ENCODE measurements at places on chromosomes 1 and 21.

DNA sequence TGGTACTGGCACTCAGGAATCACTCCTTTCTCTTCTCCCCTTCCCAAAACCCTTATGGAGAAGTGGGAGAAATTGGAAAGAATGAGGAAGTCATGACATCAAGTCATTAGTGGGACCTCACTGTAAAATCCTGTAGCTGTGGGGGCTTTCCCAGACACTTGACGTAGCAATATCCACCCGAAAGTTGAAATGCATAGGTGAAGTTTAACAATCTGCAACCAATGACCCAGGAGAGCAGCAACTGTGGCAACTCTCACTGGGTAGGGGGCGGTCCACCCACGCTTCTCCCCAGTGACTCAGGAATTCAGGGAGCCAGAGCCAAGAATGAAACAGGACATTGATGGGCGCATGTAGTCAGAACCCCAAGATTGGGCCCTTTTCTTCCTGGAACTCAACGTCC lies 27.0 kb downstream of the ABCA4 start:
- DNase-seq = no peak

DNA sequence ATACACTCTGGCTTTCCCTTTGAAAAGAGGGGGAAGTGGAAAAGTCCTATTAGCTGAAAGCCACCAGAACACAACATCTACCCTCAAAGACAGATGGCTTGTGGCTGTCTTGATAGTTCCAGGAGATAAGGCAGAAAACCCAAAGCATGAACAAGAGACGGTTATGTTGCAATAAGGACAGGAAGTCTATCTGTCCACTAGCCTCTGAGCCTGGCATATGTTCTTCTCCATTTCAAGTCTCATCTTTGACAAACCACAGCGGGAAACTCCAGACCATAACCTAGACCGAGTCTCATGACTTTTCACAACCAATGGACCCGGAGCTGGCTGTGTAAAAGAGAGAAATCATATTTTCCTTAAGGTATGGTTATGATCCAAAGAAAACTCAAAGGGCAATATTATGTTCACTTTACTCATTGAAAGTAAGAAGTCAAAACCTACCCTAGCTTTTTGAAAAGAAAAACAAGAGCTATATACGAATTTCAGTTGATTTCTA lies 33.8 kb downstream of the DUSP10 start:
- DNase-seq = peak; percentile 94

DNA sequence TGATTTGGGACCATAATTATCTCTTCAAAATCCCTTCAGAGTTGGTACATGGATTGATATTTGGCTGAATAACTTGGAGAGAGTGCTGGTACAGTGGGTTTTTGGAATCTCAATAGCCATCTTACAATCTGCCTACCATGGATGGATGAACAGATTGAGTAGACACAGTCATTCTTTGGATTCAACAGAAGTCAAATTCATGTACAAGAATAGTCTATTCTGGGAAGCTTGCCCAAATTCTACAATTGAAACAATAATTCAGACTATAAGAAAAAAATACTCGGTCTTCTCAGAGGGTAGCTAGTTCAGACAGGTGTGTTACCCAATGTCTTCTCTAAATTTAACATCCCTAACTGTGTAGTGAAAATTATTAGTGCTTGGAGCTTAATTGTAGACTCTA lies 574.0 kb downstream of the LRRIQ3 start:
- peak; percentile 3 for DNase-seq

DNA sequence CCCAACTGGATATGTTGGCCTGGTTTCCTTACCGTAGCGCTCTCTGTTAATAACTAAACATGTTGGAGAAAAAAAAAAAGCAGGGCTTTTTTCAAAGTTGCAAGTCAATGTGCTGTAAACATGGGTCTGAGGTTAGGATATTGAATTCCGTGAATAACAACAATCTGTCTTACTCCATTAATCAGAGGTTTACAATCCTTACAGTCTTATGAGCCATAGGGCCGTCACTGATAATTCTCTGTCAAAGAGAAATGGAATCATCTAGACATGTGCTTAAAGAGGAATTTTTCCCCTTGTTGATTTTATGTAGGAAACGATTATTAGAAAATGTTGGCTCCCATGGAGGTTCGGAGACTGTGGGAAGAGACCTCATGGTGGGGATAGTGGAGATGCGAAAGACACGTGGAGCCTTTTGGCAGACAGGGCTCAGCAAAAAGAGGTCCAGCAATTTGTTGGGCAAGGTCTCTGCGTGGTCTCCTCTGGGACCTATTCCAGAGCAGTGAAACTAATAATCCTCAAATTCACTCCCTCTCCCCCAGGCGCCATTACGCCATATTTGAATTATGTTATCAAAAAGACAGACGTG lies 83.5 kb upstream of the CLDN14 start:
- DNase-seq = no peak

DNA sequence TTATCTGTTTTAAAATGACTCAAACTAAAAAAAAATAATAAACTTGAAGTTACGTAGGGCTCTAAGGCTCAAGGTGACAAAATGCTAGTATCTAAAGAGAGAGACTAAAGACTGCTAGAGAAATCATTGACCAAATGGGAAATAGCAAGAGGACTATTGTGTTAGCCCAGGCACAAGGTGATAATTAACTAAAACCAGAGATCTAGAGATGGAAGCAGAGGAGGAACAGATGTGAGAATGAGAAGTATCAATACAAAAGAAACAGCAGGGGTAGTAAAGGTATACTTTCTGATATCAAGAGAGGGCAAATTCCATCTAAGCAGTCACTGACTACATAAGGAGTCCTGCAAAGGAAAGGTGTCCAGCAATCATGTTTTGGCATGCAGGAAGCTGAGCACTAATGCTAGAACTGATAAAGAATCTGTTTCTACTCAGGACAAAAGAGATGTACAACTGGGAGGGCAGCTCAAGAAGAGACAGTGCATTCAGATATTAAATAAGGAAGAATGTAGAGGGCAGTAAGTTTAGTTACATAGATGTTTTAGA lies 100.2 kb upstream of the GNG4 start:
- DNase-seq = no peak

- DNase-seq = no peak
These were observed 425.3 kb downstream of the GPATCH2 start for GRCh38 chr1:217205578-217205977.

- no peak for DNase-seq
These were observed 448.5 kb downstream of the NUF2 start for GRCh38 chr1:163770265-163770664.

DNA sequence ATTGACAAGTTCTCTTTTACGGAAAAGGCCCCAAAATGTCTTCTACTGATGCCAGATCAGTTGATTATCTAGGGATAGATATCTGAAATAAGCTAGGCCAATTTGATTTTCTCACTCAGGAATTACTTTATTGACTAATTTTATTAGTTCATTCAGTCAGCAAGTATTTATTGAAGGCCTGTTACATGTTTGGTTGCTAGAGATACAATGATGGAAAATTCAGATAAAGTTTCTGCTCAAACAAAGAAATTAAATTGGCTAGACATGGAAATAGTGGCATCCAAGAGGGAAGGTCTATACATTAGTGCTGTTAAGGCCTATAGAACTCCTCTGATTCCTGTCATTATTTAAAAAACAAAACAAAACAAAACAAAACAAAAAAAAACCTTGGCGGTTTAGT lies 56.5 kb downstream of the HS2ST1 start:
- DNase-seq = no peak

DNA sequence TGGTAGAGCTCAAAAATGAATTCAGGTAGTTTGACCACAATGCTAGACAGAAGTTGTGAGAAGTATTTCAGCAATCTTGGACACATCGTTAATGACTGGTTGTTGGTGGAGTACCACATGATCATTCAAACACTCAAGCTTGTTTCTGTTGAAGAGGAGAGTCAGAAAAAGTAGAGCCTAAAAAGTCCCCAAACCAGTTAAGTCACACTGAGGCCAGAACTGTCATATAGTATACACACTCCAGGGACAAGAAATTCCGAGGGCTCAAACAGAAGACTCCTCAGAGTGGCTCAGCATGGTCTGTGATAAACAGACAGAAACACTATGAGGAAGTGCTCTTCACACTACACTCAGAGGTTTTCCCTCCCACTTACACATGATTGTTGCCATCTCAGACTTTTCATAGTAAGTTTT lies 5.8 kb downstream of the TRIM33 start:
- DNase-seq = no peak

Data from pons (tissue), 1 donor.